ENCODE measurements at places on chromosomes 11 and 22.
A peak's percentile ranks its signal among the peaks of the same experiment; 100 is the strongest.

- no peak for DNase-seq
Measured at GRCh38 chr11:40722179-40722795, 737.2 kb downstream of the LRRC4C start.

GRCh38 chr22:20396639-20397038 lies 2.7 kb downstream of the ZNF74 start:
- DNase-seq: no peak

DNA sequence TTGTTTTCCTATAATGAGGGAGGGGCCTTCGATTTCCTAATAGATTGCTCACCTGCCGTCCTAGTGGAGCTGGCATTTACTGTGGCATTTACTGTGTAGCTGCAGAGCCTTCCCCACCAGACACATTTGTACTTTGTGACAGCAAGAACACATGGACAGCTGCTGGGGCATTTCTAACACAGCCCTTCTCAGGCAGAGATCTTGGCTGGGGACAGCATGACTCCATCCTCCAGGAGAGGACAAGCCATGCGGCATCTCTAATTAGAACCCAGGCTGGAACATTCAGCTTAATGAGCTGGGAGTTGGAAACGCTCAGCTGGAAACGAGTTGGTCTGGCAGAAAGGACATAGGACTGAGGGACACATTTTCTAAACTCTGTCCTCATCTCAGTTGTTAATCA lies 887.5 kb downstream of the NTM start:
- no peak for DNase-seq

DNA sequence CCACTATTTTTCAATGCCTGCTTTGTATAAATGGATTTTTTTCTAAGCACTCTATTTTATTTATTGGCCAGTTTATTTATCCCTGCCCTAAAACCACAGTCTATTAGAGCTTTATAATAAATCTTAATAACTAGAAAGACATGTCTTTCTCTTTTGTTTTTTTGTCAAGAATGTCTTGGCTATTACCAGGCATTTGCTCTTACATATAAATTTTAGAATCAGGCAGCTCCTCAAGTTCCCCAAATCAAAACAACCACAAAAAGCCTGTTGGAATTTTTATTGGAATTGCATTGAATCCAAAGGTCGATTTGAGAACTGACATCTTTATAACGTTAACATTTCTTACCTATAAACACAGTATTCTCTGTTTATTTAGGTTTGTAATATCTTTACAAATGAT lies 85.8 kb upstream of the SC5D start:
- no peak for DNase-seq

DNA sequence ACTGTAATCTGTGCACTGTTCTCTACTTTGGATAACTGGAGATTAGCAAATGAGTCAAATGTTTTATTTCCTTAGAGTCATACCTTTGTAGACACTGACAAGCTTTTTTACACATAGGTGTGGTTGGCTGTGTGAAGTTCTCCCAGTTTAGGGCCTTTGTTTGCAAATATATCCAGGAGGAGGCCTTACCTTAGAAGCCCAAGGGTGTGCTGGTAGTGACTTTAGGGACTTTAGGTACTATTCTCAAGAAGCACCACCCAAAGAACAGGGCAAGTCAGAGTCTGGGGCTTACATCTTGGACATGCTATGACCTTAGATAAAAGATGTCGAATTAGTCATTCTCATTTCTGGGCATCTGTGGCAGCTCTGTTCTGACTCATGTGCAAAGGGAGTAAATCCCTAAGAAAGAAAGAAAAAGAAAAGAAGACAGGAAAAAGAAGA lies 4.8 kb upstream of the FAR1 start:
- DNase-seq: no peak

GRCh38 chr11:33362051-33362910 lies 105.1 kb downstream of the HIPK3 start:
- no peak for DNase-seq

DNA sequence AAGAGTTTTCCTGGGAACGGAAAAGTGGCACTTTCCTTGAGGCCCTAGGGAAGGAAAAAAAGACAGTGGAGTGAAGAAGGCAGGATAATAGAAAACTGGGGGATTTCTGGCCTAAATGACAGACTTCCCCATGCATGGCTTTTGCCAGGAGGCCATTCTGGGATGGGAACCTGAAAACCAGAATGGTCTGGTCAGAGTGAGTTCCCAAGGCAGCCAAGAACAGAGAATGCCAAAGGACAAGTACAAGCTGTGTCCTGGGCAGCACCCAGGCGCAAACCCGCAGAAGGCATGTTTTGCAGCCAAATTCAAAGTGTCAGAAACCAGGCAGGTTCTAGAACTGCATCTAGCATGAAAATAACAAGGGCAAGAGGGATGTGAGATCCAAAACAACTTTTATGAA lies 162.4 kb downstream of the SPON1 start:
- DNase-seq: no peak

- no peak for DNase-seq
Measured at GRCh38 chr11:111743700-111744099, 22.5 kb downstream of the PPP2R1B start.

DNA sequence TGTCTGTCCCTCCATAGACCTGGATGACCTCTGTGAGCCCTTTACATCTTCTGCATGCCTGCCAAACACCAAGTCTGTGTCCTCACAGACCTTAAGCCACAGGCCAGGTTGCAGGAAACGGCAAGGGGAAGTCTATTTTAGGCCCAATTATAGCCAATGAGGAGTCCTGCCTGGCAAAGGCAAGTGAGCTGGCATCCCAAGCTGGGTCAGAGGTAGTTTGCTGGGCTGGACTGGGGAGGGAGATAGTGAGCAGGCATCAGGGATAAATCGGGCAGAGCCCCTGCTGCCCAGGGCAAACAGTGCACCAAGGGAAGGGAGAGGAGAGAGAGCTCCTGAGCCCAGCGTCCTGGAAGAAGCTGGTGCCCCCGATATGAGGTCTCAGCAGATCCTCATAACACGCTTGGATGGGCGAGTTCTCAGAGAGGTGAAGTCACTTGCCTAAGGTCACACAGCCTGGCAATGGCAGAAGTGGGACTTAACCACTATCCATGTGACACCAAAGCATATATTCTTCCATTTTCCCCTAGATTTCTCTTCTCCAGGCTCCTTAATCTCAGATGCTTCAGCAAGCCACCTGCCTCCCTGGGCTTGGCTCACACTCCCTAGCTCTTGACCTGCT lies 3.7 kb upstream of the RELT start:
- DNase-seq: no peak

GRCh38 chr22:36911887-36912661 lies 1.4 kb upstream of the CSF2RB start:
- DNase-seq: no peak

GRCh38 chr22:48589901-48590300 lies 1237.8 kb downstream of the BRD1 start:
- no peak for DNase-seq

- no peak for DNase-seq
Measured at GRCh38 chr11:120880498-120881175, 143.3 kb upstream of the TBCEL start.

- DNase-seq: no peak
Measured at GRCh38 chr22:40721266-40721665, 42.0 kb downstream of the MCHR1 start.

GRCh38 chr11:20647976-20648565 lies 21.3 kb upstream of the NELL1 start:
- DNase-seq: peak; percentile 7

DNA sequence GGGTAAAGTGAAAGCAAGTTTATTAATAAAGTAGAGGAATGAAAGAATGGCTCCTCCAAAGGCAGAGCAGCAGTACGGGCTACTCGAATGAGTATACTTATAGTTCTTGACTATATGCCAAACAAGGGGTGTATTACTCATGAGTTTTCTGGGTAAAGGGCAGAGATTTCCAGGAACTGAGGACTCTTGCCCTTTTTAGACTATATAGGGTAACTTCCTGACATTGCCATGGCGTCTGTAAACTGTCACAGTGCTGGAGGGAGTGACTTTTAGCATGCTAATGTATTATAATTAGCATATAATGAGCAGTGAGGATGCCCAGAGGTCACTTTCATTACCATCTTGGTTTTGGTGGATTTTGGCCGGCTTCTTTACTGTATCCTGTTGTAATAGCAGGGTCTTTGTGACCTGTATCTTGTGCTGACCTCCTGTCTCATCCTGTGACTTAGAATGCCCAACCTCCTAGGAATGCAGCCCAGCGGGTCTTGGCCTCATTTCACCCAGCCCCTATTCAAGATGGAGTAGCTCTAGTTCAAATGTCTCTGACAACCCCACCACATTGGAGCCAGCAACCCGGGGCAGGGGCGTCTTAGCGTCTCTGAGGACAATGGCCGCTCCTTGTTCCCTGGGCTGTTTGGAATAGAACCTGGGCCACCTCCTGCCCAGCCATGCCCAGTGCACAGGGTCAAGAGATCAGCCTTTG lies 34.9 kb upstream of the CD82 start:
- DNase-seq: no peak

GRCh38 chr11:8830641-8831040 lies 80.3 kb upstream of the AKIP1 start:
- no peak for DNase-seq

DNA sequence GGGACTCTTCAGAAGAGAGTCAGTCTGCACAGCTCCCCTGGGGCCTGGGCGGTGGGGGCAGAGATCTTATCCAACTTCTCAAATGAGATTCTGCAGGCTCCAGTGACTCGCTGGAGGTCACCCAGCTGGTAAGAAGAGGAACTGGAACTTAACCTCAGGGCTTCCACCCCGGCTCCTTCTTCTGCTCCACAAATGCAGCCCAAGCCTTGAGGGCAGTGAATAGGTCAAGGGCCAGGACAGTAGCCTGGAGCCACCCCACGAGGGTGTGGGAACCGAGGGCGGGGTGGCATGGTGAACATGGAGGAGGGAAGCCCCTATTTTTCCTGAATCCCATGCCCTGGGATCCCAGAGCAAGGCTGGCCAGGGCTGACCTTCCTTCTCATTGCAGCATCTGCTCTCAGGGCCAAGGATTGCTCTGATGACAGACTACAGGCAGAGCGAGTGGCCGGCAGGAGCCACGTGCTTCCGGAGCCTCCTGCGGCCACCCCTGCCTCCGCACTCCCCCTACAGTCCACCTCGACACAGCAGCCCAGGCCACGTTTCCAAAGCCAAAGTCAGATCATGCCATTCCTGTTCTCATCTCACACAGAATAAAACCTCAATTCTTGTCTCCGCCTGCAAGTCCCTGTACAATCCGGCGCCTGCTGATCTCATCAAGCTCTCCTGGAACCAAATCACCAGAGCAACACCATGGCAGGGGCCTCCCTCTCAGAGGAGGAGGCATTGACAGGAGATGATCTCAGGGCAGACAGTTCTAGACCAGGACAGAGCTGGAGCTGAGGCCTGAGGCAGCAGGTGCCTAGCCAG lies 21.1 kb upstream of the UPK3A start:
- peak; percentile 72 for DNase-seq

DNA sequence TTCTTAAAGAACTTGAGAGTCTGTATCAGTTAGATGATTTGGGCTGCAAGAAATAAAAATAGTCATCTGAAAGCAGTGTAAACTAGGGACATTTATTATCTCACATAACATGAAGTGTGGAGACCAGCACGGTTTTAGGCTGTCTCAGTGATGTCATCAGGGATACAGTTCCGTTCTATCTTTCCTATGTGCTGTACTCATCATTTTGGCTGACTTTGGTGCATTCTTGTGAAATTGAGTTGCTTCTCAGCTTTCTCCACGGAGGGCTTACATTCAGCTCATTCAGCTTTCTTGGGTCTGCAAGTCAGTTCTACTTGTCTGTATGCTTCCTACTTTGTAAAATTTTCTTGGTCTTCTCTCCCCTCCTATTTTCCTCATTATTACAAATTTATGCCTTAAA lies 51.8 kb upstream of the LIN7C start:
- no peak for DNase-seq

- DNase-seq: no peak
Measured at GRCh38 chr11:72297828-72298227, 53.9 kb upstream of the PHOX2A start.

DNA sequence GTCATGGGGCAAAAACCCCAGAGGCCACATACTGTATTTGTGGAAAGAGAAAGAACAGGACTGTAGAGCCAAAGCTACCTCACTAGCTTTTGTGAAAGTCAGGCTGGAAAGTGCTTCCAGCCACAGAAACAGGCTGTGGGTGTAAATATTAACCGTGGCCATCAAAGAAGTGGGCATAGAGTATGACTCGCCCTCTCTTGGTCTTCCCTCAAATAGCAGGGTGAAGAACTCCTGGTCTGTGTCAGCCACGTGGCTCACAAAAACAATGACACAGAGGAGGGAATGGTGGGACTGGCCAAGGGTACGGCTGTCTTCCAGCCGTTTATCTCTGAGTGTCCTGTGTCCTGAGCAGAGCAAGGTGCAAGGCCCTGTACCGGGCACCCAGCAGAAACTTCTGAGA lies 37.6 kb upstream of the UBASH3B start:
- DNase-seq: no peak

GRCh38 chr22:44475706-44476105 lies 22.3 kb downstream of the RTL6 start:
- DNase-seq: no peak

GRCh38 chr22:26406118-26406517 lies 22.9 kb upstream of the ASPHD2 start:
- DNase-seq: no peak
